ENCODE measurements at places on chromosomes 5 and 9.

GRCh38 chr9:91949946-91950664 lies at the start of gene ROR2:
TSS of gene ROR2 (minus strand) at chr9:91950228.
- DNase-seq = peak; percentile 88

DNA sequence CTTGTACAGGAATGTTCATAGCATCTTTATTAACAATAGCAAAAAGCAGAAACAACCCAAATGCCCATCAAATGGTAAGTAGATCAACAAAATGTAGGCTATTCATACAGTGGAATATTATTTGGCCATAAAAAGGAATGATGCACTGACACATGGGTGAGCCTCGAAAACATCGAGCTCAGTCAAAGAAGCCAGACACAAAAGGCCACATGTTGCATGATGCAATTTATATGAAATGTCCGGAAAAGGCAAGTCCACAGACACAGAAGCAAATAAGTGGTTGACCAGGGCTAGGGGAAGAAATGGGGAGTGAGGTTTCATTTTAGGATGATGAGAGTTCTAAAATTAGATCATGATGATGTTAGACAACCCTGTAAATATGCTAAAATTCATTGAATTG lies 16.5 kb upstream of the SLC2A8 start:
- DNase-seq = no peak

DNA sequence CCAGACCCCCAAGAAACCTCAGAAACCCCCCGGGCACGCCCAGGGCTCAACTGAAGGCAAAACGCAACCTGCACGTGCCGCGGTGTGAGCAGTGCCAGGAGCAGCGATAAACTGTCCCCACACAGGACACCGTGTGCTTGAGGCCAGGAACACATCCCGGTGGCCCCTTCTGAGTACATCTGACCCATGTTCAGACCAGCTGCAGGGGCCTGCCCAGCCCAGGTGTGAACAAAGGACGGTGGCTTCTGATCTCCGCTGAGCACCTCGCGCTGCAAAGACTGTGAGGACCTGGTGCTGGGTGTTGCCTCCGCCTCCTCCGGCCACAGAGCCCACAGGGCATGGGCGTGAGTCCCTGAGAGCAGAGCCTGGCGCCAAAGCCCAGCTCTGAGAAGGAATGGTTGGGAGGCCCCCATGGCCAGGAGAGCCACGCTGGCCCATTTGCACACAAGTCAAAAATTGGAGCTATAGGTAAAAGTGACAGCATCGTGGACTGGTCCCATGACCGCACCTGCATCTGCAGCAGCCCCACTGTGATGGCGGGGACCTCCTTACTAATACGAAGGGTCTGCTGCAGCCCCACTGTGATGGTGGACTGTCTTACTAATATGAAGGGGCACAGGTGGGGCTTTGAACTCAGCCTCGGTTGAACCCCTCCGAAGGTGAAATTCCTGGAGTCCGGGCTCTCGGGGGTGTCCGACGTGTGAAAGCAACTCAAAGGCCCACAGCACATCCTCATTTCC lies 31.5 kb downstream of the NDUFS6 start:
- no peak for DNase-seq

DNA sequence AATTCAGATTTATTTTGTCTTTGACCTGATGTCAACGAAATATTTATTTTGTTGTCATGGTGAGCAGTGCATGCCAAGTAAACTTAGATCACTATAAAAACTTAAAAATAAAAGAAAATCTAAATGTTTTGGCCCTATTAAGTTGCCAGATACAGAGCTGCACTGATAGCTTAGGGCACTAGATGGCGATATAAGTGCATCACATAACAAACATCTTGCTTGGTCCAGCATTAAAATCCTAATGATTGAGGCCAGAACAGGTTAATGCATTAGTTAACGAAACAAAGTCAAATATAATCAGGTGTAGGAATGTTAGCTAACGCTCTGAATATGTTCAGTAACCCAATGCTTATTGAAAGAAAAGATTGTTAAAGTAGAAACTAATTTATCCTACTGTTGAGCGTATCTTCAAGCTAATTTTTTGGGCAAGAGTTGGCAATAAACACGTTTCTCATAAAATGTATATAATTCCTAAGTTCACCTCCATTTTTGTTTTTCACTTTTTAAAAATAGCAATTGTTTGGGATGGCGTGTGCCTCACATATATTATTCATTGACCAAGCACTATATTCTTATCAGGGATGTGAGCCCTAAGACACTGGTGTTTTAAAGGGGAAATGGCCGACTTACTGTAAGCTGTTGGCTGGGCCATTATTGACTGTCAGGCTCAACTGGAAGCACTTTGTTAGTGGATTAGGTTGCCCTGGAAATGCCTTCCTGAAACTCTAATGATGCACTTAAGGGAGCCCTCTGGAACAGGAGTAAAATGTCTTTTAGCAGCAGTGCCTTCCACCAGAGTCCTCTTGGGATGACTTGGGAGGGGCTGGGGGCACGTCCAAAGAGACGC lies 33.3 kb downstream of the KCTD16 start:
- DNase-seq = peak; percentile 66

DNA sequence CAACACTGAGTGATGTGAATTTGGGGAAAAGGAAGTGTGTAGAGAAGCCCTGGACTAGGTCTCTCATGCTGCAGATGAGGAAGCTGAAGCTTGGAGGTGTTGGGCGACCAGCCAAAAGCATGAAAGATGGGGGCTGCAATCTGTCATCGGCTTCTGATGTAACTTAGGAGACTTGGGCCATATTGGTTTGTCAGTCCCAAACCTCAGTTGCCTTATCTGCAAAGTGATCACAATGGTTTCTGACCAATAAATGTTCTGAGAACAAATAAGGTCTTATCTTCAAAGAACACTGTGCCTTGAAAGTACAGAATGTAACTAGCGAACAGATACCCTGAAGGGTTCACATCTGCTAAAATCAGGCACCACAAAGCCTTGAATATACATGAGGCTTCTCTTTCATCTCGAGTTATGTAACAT lies 198.4 kb upstream of the NR3C1 start:
- peak; percentile 84 for DNase-seq

DNA sequence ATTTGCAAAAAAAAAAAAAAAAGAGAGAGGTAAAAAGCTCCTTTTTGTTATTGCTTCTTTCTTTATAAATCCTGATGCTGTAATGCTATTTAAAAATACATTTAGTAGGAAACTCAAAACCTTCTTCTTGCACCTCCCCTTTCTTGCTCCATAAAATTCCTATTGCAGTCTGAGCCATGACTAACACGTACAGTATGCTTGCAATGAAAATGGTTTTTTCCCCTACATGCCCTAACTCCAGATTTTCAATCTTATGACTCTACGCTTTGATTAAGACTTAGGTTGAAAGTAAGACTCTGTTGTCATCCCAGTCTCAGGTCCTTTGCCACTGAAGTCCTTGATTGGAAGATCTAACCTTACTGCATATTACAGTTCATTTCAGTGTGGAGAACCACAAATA lies 23.9 kb downstream of the FGF10 start:
- DNase-seq = no peak

DNA sequence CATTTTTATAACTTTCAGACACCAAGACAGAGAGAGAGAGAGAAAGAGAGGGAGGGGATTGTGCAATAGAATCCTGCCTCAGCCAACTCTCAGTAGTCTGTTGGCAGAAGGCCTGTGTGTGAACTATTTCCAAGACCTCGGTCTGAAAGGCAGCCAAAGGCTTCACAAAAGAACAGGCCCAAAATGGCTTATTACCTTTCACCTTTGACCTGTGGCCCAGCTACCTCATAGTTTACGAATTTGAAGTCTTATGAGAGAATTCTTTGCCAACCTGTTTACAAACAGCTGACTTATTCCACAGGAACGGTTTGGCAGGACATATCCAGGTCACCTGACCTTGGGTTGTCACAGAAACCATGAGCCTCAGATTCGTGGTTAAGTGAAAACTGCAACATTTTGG lies 48.6 kb downstream of the NR2F1-AS1 start:
- peak; percentile 36 for DNase-seq

DNA sequence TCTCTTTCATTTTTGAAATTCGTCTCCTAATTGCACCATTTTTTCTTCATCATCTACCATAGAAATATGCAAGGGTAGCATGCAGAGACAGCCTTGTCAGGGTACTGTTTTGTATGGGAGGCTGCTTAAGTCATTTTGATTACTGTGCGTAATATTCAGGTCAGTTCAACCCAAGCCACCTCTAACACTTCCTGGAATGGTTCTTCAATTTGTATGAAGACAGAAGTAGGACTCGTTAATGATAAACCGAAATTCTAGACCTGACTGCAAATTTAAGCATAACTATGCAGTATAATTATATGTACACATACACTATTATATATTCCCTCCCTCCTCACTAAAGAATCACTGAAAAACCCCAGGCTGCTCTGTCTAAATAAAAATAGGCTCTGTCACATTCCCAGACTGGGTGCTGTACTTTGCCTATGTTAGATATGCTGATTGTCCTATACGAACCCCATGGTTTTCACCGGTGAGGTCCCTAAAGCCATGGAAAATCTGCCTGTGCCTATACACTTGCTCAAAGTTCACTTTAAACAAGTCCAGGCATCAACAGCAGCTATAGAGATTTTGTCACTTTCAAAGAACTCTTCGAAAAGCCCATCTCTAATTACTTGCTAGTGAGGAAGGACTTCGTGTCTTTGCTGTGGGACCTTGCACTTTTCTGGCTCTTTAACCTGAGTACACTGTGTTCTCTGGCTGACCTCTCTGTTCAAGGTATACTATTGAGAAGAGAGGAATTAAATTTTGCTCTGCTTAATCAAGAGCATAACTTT lies 352.1 kb upstream of the CD180 start:
- no peak for DNase-seq

GRCh38 chr9:13070612-13071595 lies 208.6 kb downstream of the MPDZ start:
- no peak for DNase-seq

DNA sequence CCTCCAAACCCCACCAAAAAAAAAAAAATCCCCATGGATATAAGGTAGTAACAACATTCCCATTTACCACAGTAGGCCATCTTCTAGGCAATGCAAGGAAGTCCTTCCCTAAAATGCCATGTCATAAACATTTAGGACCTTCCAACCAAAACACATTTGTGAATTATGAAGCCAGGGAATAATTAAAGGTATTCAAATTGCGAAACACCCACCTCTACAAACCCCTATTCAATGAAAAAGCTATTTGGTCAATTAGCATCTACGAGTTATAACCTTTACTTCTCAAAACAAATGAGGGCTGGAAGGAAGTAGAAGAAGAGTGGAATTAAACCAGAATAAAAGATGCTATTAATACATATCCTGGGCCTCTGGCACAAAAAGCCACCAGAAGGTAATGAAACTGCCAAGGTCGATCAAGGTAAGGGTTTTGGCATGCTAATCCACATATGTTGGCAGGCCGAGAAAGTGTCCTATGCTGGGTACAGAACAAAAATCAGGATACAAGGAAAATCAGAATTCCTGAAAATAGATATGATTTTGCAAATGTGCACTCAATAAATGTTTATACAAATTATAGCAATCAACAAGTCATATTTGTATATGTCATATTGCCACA lies 47.7 kb downstream of the MTMR12 start:
- no peak for DNase-seq

DNA sequence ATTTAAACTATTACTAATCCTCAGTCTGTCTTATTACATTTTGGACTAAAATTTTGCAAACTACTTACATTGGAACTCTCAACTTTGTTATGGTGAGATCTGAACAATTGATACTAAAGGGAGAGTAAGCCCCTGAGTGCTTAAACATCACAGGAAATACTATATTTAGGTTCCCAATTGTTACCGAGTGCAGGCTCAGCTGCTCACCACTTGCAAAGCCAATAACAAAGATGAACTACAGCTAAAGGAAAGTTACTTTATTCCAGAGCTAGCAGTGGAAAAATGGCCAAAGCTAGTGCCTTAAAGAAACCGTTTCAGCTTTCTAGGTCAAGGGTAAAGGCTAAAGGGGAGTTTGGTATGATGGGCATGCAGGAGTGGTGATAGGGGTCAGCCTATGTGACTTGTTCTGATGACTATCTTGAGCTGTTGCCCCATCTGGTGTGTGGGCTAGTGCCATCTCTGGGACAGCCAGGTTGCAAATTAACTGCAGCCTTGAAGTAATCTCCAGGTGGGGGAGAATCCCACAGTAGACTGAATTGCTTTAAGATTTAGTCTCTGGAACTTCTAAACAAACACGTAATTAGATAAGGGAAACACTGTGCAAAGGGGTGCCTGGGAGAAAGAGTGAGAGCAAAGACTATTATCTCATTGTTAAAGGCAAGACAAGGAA lies 7.8 kb upstream of the NDUFB6 start:
- no peak for DNase-seq

DNA sequence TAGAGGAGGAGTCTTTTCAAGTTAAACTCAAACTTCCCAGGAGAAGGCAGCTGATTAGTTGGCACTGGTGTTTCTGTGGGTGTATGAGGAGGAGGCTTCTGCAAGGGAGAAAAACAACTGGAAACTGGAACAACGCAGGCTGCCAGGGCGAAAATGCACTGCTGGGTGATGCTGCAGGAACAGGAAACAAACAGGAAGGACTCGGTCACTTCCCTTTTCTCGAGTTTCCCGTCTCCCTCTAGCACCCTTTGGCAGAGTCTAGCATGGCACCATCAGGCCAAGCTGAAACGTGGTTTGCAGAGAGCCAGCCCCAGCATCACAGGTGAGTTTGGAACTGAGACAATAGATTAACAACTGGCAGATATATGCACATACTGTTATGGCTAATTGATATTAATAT lies 77.5 kb upstream of the CAST start:
- DNase-seq = peak; percentile 10

- peak; percentile 56 for DNase-seq
Observed at GRCh38 chr9:34049630-34050384, 1.1 kb upstream of the UBAP2 start.

GRCh38 chr5:112183103-112183711 lies 235.9 kb downstream of the EPB41L4A start:
- DNase-seq = no peak

DNA sequence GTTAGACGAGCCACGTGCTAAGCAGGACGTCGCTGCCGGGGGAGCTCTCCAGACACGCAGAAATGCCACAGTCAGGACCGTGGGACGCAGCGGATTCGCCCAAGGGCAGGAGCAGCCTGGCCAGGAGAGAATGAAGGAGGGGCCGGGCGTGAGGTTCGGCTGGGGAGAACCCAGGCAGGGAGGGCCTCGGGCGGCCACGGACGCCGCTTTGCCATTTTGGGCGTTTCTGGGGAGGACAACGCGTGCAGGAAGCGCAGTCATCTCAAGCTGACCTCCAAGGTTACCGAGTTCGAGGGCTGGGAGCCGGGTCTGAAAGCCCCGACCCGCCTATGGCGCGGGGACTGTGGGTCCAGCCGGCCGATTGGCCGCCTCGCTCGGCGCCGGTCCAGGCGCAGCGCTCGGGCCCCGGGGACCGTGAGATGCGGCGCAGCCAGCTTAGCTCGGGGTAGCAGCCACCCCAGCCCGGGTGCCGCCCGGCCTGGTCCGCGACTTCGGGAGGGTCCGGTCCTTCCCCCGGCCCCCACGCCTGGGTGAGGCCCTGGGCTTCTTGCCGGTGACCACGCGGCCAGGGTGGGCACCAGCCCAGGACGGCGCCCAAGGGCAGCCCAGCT lies 760 bp upstream of the MAN1B1 start:
- no peak for DNase-seq

- no peak for DNase-seq
Observed at GRCh38 chr5:133912951-133913350, 55.5 kb downstream of the C5orf15 start.

Data from NB4 (cell line).